ENCODE measurements at places on chromosomes 1 and 21. TPM values are rescaled to one million over a fixed set of nuclear protein-coding genes. Genes with fewer than 3 reads are reported as not detected.

- ATAC-seq: peak; percentile 45
Observed at GRCh38 chr21:43193651-43194302, 25.0 kb downstream of the CRYAA start.

DNA sequence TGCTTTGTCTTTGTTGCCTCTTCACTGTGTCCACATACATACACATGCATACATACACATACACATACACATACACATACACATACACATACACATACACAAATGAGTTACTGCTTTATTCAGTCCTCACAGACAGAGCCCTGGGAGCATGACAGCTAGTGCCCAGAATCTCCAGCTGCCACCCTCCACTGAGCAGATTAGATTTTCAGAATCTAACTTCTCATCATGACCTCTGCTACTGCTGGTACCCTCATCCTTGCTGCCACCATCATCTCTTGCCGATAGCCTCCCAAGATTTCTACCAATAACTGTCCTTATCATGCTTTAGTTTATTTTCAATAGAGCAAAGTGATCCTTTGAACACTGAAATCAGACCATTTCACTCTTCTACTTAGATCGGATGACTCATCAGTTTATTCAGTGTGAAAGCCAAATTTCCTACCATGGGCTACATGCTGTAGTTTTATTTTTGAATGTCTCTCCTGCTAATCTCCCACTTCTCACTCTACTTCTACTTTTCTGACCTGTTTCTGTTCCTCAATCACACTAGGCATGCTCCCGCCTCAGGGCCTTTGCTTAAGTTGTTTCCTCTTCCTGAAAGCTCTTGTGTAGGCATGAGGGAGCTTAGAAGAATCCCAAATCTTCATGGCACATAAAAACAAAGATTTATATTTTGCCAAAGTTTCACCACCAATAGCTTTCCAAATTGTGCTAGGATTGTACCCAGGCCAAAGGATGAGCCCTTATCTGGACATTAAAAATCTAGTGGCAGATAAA is 43.0 kb downstream of the ATP6V1G3 start:
- no peak for ATAC-seq

DNA sequence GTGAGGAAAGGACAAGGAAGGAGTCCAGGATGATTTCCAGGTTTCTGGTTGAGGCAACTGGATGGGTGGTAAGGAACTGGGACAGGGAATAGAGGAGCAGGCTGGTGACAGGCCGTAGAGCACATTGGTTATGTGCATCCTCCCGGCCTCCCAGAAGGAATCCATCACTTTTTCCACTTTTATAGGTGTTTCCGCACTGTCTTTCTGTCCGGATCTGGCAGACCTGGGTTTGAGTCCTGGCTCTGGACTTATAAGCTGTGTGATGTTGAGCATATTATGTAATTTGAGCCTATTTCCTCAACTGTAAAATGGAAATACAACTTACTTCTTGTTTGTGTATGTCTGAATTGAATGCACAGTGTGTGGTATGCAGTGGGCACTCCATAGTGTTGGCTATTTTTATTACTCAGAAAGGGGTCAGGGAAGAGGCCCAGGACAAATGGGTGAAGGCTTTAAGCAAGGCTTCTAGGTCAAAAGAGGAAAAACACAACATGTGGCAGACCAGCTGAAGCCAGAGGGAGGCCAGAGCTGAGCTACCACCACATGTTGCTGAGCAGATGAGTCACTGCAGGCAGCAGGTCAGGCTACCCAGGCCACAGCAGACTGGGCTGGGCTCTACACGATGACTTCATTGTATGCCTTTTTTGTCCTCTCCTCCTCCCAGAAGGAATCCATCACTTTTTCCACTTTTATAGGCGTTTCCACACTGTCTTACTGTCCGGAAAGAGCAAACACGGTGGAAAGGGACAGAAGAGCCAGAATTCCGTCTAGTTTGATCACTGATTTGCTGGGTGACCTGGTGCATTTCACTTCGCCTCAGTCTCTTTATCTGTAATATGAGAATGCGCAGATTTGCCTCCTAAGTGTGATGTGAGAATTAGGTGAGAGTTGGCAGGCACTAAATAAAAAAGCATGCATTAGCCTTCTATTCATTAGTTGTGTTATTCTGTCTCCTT is 791 bp upstream of the MAST2 start:
- ATAC-seq: peak; percentile 95

Gene CA14
- total RNA-seq: 0.28 TPM

Gene KRTAP10-4
- not detected for total RNA-seq

DNA sequence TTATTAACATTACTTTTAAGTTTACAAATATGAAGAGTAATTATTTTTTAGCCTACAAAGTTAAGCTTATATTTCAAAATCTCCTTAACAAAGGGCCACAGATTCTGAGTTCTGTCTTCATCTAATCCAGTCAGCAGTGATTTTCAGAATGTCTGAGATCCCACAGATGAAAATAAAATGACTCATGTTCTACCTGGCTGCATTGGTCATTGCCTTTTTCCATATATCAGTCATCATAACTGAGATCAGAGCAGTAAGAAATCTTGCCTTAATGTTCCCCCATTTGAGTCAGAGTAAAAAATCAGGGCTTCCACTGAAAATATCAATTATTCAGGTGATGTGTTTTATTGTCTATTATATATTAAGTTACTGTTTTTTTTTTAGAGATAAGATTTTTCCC is 416.1 kb downstream of the MRPL39 start:
- no peak for ATAC-seq

DNA sequence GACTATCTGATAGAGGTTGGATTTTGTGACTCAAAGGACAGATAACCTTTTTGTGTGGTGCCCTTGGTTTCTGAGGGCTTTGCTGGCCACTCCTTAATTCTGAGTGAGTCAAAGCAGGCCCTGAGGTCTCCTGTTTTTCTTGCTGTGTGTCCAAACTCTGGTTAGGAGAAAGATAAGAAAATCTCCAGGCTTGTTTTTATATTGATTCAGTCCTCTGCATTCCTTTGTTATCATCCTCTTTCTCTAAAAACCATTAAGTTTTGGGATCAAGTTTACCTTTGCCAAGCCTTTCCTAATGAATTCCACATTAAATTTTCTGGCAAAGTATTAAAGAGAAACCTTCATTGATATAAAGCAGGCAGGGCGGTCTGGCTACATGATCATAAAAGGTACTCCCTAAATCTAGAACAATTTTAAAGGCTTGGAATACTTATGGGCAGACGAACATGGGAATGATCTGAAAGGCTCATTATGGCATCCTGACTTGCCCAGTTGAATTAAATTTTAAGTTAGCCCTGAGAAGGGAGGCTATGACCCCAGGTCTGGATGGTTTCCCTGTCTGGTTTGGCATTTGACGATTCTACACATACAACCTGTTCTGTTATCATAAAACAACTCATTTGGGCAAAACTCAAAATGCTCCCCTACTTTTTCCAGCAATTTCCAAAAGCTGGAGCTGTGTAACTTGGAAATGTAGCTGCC is 20.8 kb downstream of the ZBTB8B start:
- ATAC-seq: no peak

Gene RNU1-2
- total RNA-seq: 6,387 TPM

GRCh38 chr1:50559421-50559820 is 136.2 kb upstream of the DMRTA2 start:
- ATAC-seq: no peak

Gene NEXN
- total RNA-seq: 0.52 TPM

DNA sequence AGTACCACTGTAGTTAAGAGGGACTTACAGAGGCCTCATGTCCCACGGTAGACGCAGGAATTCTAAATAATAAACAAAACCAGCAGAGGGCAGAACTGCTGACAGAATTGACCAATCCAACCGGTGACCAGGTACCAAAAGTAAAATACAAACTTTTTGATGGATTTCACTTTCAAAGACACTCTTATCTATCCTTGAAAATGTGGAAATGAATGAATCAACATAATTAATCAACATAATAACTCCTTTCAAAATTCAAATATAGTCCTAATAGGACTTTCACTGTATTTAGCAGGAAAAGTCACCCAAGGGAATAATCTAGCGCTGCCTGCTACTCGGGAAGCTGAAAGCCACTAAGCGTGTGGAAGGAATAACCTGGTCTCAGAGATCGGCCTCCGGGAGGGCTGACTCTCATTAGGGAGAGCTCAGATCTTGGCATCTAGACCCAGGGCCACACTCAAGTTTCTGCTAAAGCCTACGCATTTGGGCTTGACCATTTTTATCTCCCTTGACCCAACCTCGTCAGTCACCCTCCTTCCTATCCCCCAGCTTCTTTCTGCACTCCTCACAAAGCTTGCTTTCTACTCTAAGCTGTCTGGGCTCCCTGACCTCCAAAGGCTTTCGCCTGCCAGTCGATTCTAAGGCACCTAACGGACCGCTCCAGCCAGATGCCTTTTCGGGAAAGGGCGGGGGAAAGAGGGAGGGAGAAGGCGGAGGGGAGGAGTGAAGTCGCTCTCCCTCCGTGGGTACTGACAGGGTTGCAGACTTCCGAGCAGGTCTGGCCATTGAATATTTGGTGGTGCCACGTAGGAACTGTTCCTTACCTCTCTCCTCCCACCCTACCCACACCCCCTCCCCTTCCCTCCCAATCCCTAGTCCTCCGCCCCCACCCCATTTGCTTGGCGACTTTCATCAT is 1.6 kb downstream of the COL11A1 start:
- no peak for ATAC-seq

- no peak for ATAC-seq
Observed at GRCh38 chr1:28150125-28150780, 26.2 kb downstream of the PTAFR start.

DNA sequence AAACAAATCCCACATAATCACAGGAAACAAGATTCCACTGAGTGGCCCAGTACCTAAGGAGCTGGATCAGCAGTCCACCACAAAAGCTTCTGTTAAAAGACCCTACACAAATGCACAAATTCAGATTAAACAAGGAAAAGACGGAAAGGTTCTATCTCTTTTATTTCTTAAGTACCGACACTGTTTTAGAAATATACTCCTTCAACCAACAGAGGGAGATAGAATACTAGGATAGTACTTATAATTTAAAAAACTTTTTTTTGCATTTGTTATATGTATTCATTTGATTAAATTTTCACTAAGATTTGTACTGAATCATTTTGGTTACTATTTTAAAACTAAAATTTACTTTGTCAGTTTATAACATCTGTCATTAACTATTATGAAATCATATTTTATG is 12.5 kb downstream of the CDC7 start:
- no peak for ATAC-seq

Gene LRRC8D
- total RNA-seq: 15.1 TPM

GRCh38 chr21:32717851-32718316 is 9.9 kb downstream of the SYNJ1 start:
- ATAC-seq: peak; percentile 48

DNA sequence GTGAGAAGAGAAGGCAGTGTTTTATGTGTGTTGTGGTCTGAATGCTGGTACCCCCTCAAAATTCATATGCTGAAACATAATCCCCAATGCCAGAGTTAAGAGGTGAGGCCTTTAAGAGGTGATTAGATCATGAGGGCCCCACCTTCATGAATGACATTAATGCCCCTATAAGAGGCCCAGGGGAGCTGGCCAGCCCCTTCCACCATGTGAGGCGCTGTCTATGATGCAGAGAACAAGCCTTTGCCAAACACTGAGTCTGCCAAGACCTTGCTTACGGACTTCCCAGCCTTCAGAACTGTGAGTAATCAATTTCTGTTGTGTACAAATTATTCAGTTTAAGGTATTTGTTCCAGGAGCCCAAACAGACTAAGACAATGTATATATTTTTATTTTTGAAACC is 20.2 kb downstream of the CAPZB start:
- ATAC-seq: no peak

GRCh38 chr1:6957341-6957740 is 172.1 kb downstream of the CAMTA1 start:
- ATAC-seq: no peak

DNA sequence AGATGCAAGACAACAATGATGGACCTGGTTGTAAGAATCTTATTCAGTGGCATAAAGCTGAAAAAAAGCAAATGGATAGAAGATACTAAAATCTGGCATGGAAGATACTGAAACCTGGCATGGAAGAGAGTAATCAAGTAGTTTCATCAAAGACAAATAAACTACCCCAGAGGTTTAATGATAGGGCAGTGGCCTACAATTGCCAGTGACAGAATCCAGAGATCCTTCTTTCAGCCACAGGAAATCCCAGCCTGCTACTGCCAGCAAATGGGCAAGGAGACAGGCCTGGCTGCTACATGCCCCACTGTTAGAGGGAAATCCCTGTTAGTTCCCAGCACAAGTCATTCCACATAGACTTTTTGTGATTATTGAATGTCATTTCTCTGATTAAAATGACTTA is 409.4 kb downstream of the VAV3 start:
- ATAC-seq: no peak

Gene DPT
- 0.56 TPM for total RNA-seq

DNA sequence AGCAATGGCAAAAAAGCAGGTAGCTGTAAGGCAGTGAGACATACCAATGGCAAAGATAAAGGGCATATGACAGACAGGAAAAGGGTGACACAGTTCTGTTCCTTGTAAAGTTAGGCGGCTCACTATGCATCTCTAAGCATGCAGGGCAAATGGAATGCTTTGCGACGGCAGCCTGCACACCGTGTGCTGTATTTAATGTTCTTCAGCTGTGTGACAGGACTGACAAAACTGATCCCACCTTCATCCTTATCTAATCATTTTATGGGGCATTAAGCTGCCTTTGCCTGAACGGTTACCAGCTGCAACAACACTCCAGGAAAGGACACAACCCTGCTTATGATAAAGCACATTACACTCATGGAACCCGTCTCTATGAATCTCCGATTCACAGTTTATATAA is 80.5 kb upstream of the VAV3 start:
- no peak for ATAC-seq

DNA sequence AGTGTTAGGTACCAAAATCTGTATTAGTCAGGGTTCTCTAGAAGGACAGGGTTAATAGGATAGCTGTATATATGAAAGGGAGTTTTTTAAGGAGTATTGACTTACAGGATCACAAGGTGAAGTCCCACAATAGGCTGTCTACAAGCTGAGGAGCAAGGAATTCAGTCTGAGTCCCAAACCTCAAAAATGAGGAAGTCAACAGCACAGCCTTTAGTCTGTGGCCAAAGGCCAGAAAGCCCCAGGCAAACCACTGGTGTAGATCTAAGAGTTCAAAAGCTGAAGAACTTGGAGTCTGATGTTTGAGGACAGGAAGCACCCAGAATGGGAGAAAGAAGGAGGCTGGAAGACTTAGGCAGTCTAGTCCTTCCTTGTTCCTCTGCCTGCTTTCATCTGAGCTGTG is 487.5 kb upstream of the CHRM3 start:
- no peak for ATAC-seq

Gene RIMS3
- total RNA-seq: 2.2 TPM

Gene KIAA1614
- total RNA-seq: 0.36 TPM

Gene ODF2L
- 23.0 TPM for total RNA-seq

- no peak for ATAC-seq
Observed at GRCh38 chr1:91792489-91793071, 93.4 kb downstream of the TGFBR3 start.

Gene SLAMF8
- total RNA-seq: 0.80 TPM

Gene NPPB
- not detected for total RNA-seq

Gene MPL
- total RNA-seq: 0.48 TPM

- no peak for ATAC-seq
Observed at GRCh38 chr1:79737193-79737592, 730.7 kb upstream of the ADGRL4 start.

Gene PTGFR
- total RNA-seq: 0.24 TPM

Data from esophagus mucosa (tissue), 1 donor.